ENCODE measurements at places on chromosomes 6 and 20.

GRCh38 chr6:144947398-144947976 is 662.4 kb downstream of the UTRN start:
- no peak for DNase-seq

GRCh38 chr6:49835140-49835539 is 31.2 kb downstream of the CRISP1 start:
- DNase-seq: no peak

GRCh38 chr6:137973201-137973600 is 106.1 kb downstream of the TNFAIP3 start:
- no peak for DNase-seq

DNA sequence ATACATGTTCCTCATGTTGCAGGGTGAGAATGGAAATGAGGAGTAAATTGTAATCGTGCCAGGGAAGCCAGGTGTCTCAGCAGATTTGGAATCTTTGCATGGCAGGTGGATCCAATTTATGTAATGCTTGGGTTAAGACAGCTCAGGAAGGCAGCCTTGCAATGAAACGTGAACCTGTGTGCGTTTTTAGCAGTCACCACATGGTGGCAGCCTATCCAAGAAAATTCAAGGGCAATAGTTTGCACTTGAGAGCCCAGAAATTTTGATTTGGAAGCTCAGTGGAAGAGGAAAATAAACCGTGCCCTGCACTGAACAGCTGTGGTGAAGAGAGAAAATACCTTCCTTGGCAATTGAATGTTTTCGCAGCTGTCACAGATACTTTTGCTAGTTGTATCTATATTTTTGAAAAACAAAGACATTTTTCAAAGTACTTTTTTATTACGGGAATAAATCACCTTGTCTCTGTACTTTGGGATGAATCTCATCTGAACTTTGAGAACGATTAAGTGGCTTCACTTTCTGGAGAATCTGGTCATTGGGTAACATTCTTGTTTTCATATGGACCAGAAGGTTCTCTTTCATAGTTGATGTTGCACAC is 26.5 kb downstream of the MTHFD1L start:
- no peak for DNase-seq

DNA sequence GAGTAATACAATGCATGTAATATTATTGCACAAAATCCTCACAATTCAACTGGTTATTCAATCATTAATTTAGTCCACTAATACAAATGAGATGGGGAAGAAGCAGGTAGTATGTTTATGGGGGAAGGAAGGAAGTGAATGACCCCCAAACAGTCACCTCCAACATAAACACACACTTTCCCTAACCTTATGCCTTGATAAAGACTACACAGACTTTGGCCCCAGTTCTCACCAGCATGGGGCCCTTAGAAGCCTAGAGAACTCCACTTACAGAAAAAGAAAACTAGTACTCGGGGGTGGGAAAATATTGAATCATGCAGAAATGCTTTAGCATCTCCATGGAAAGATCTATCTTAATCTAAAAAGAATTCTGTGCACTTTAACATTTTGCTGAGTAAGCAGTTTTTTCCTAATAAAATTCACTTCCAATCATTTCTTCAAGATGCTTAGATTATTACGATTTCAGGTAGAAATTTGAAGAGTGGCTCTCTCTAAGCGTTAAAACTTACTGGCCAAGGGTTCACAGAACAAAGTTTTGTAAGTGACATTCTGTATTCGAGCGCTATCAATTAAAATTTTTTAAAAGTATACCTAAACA is 18.8 kb downstream of the ARHGAP18 start:
- DNase-seq: no peak

DNA sequence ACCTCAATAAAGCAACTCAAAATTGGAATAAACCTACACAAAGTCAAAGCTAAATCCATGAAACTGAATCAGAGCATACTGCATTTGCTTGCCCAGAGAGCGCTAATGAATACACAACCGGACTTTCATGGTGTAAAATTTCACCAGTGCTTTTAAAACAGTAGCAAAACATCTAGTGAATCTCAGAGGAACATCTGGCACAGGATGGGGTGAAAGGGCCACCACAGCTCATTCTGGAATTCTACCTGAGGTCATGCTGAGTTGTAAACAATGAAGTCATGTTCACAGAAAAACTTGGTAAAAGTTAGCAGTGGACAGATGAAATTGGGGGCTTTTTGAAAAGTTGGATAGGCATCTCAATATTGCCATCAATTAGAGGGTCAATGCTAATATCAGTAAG is 125.6 kb upstream of the STXBP5 start:
- DNase-seq: no peak

DNA sequence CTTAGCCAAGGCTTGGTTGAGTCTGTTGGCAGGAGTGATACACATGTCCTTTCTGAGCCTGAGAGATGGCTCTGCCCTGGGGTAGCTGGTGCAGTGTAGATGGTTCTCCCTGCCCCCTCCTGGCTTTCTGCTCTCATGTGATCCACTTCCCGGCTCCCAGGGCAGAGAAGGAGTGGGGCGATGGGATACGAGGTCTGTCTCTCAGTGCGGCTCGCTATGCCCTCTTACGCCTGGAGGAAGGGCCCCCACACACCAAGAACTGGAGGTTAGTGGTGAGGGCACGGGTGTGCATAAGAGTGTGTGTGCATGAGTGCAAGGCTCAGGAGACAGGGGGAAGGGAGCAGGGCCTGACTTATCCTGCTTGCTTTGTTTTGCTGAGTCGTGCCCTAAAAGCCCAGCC is 18.8 kb downstream of the SLC12A5 start:
- DNase-seq: no peak

DNA sequence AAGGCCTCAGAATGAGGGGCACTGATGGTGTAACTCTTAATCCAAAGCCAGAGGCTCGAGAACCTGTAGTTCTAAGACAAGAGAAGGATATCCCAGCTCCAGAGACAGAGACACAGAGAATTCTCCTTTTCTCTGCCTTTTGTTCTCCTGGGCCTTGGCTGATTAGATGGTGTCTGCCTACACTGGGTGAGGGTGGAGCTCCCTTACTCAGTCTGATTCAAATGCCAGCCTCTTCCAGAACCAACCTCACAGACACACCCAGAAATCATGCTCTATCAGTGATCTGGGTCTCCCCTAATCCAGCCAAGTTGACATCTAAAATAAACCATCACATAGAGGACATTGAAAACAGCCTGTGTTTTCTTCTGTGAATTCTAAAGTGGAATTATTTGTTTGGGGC is 68.0 kb upstream of the SMIM28 start:
- no peak for DNase-seq

DNA sequence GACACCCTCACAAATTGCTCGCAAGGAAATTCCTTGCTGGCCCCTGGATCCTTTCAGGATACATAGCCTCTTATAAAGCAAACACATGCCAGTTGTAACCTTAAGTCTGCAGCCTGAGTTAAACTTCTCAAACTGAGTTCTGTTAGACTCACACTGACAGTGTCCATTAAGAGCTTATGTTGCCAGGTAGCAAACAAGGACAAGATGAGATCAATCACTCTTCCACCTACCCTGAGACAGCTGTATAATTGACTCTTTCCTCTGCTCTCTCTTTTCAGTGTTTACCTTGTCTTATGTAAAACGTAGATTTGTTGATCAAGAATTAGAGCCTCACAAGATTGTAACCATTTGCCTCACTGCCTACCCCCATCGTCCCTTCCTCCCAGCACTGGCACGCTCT is 359.8 kb downstream of the EPM2A start:
- DNase-seq: no peak

GRCh38 chr20:48995589-48995988 is 50.5 kb upstream of the CSE1L start:
- DNase-seq: no peak

GRCh38 chr6:54010340-54011276 is 100.6 kb upstream of the MLIP start:
- DNase-seq: no peak

DNA sequence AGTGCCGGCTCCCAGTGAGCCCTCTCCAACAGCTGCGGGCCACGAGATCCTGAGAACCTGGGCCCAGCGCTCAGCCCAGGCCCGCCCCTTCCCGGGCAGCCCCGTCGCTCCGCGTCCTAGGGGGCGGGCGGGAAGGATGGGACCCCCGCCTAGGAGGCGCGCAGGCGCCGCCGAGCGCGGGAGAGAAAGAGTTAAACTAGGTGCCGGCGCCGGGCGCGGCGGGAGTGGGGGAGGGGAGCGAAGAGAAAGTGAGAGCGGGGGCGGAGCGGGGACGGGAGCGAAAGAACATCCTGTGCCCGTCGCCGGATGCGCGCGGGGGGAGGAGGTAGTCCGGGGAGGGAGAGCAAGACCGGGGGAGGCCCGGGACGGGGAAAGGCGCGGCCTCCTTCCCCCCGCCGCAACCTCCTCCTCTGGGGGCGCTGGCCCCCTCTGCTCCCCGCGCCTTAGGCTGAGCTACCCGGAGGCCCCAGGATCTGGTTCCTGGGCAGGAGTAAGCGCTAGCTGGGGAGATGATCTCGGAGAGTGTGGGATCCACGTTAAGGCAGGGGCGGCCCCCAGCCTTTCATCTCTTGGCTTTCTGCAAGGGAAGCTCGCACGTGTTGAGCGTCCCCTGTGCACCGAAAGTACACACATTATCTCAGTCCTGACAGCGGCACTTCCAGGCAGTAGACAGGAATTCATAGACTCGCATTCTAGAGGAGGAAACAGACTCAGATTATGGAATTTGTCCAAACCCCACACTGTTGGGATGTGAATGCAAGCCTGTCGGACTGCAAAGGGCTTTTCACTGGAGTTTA is 4.9 kb upstream of the ARMC12 start:
- peak; percentile 88 for DNase-seq

DNA sequence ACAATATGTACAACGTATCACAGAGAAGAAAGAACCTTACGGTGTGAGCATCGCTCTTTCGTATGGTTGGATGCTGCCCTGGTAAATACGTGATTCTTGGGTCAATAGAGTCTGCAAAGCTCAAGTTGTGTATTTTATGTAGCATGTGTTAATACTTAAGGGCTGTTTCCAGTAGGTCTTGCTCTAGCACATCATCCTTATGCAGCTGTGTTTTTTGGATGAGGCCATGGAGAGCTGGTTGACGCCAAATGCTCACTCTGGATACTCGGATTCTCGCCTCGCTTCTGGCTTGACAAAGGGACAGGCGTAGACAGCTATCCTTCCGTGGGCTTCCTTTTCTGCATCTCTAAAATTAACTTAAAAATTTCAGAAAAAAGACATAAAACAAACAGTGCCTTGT is 38.9 kb downstream of the SNRNP48 start:
- DNase-seq: no peak

DNA sequence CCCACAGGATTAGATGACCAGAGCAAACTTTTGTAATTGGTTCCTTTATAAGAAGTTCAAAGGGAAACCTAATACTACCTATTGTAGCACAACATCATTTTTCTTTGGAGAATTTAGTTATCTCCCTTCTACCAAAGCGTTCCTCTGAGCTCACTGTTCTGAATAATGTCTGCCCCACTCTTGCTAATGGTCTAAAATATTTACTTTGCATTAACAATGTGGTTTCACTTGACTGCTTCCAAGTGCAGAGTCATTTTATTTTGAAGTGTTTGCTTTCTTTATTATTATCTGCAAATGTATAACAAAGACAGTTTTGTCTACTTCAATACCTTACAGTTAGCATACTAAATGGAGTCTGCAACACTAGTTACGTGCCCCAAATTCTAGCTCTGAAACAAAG is 15.0 kb downstream of the TRAPPC3L start:
- DNase-seq: no peak

GRCh38 chr20:19838468-19838867 is 80.4 kb downstream of the RIN2 start:
- no peak for DNase-seq

DNA sequence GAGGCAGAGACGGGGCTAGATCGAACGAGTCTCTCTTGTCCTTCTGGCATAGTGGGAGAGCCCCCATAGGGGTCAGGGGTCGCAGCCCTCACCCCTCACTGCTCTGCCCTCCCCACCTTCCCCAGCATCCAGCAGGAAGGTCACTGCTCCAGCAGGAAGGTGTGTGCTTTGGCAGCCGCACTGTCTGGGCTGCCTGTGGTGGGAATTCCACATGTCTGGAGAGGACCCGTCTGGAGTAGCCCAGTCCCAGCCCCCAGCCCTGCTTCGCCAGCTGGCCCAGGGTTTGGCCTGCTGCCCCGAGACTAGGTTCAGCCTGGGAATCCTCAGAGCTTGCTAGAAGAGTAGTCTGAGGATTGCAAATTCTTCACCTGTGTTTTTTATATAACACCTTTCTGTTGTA is 2.5 kb upstream of the R3HDML start:
- no peak for DNase-seq

DNA sequence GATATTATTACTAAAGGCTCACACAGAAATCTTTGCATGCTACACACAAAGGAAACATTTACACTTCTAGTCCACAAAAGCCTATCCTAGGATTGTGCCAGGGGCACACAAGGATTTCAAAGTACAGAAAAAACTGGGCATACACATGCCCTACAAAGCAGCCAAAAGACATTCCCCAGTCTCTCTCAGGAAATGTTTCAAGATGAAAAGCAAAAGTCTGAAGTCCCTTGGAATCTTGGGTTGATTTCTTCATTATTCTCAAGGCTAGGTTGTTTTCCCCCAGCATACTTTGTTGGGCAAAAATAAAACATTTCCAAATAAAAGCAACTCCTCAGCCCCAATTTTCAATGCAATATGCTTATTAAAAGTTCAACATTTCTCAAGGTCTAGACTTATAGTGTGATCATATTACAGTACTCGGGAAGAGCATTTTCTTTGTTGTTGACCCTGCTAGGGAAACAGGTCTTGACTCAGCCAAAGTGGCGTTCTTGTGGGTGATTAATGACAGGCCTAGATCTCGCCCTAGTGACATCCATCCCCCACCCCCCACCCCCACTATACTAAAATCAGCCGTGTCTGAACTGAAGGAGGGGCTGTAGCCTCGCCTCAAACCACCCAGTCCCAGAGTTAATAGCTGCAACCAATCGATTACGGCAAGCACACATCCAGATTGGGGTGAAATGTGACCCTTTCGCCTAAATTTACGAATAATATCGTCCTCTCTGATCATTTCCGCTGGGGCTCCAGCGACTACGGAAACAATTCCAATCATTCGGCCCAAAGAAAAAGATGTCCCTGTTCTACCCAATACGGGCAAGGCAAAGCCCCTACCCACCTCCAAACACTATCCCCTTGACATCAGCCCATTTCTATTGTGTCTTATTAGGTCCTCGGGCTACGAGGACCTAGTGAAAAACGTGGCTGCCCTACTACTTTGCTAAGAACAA is 1.4 kb downstream of the AKIRIN2 start:
- DNase-seq: no peak

GRCh38 chr6:156695742-156696141 is 81.4 kb upstream of the ARID1B start:
- DNase-seq: no peak

- DNase-seq: no peak
Measured at GRCh38 chr20:35327074-35327976, 35.1 kb upstream of the FAM83C start.

GRCh38 chr6:124294574-124295200 is 491.0 kb downstream of the NKAIN2 start:
- DNase-seq: no peak

DNA sequence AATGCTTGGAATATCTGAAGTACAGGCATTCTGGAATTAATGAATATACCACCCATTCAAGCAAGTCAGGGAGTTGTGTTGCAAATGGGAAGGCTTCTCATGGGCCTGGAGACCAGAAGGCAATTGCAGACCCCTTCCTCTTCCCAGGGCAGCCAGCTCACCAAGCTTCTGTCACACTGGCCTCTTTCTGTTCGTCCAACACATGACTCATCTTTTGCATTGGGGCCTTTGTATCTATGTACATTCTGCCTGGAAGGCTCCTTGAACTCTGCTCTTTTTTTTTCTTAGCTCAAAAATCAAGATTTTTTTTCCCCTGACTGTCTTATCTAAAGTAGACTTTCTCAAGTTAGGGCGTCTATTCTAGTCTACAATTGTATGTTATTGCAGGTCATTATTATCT is 132.9 kb upstream of the MYLIP start:
- no peak for DNase-seq

GRCh38 chr6:137122612-137123011 is 50.8 kb downstream of the IL22RA2 start:
- no peak for DNase-seq

All from hypothalamus (tissue), 51 donors.